Left cardiac atrium (tissue), 4 donors: ENCODE measurements at places on chromosomes 12 and 14. TPM values are rescaled to one million over a fixed set of nuclear protein-coding genes. Genes with fewer than 3 reads are reported as not detected.

The SUSD6 gene
- 28.1 TPM for total RNA-seq

The GALC gene
- 17.1 TPM for total RNA-seq

The DCD gene
- not detected for total RNA-seq

The PPM1H gene
- total RNA-seq = 4.3 TPM

The KRT85 gene
- total RNA-seq = not detected

The ATG2B gene
- 12.4 TPM for total RNA-seq

The TTC9 gene
- total RNA-seq = 1.2 TPM

The DHH gene
- 0.97 TPM for total RNA-seq

- DNase-seq = no peak
Measured at GRCh38 chr14:55000381-55000780, 26.5 kb downstream of the WDHD1 start.

DNA sequence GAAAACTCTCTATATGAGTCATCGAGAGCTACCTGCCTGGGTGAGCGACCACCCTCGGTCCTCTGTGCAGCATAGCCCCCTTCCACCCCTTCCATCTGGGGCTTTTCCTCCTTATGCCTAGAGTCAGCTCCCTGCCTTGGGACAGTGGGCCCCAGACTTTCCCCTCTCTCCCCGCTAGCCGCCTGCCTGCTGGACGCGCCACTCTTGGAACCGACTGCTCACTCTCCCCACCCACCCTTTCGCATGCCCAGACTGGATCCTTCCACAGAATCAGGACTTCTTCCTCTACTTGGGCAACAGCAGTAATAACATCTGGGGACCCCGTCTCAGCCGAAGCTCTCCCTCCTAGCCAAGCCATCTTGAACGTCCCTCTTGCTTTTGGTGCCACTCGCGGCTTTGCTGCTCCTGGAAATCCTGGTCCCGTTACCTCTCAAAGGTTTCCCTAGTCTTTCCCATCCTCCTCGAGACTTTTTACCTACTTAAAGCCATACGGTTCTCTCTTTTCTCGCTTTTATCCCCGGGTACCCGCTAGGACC lies 671 bp downstream of the ESYT1 start:
- DNase-seq = no peak

DNA sequence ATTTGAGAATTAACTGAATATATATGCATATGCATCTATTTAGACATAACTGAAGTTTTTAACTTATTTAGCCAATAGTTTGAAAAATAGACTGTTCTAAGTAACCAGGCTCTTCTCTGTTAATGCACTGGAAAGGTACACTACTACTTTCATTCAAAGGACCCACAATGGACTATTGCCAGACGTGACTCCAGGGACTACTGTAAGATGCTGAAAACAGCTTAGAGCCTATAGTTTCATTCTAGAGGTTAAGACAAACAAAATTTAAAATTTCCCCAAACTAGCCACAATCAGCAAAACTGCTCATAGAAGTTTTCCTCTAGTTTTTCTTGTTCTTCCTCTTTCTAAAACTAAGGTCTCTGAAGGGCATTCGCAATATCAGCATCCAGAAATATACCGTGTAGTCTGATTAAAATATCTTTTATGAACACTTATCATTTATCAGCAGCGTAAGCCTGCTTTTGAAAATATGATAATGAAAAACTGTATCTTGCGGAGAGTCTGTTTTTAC lies 10.4 kb downstream of the APPL2 start:
- DNase-seq = no peak

GRCh38 chr14:72651081-72651480 lies 242.8 kb downstream of the DPF3 start:
- DNase-seq = no peak

- no peak for DNase-seq
Measured at GRCh38 chr14:29503903-29504302, 423.7 kb downstream of the PRKD1 start.

DNA sequence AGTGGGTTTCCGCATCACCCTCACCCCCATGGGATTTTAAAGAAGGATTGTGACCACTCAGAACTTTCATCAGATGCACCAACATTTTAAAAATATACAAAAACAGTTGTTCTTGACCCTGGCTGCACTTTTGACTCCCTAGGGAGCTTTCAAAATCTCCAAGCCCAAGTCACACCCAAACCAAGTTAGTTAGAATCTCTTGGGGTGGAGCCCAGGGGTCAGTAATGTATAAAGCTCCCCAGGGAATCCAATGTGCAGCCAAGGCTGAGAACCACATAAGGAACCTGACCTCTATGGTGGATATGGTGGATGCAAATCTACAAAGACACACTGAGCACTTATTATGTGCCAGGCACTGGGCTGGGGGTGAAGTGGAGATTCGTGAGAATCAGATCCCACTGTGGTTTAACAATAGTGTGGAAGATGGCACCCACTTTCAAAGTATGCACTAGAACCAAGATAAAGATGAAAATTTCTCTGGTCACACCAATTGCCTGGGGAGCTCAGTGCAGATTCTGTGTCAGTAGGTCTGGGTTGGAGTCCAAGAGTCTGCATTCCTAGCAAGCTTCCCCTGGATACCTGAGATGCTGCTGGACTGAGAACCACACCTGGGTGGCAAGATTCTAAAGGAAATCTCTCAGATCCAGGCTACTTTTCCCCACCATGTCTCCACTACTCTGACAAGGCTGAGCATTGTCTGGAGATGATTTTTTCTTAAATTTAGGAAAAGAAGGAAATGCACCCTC lies 18.9 kb upstream of the CMKLR1 start:
- no peak for DNase-seq

GRCh38 chr14:55794655-55795595 lies 214.9 kb downstream of the KTN1 start:
- no peak for DNase-seq

DNA sequence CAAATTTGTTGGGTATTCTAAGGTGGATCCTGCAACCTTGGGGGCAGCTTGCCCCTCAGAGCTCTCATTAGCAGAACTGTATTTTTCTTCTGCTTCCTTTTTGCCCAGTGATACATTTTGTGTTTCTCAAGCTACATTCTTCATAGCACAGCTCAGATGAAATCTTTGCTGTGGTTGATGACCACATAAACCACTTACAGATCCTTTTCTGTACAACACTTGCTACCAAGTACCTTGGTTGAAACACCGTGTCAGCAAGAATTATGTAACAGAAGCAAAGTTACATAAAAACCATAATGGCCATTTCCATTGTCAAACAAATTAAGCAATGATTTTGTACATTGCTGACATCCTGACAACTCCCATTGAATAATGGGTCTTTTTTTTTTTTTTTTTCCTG lies 9.7 kb upstream of the PLBD1 start:
- DNase-seq = no peak

- DNase-seq = no peak
Measured at GRCh38 chr12:95700316-95700785, 90.2 kb downstream of the NTN4 start.

GRCh38 chr12:42484996-42485395 lies 104.5 kb downstream of the PRICKLE1 start:
- no peak for DNase-seq

DNA sequence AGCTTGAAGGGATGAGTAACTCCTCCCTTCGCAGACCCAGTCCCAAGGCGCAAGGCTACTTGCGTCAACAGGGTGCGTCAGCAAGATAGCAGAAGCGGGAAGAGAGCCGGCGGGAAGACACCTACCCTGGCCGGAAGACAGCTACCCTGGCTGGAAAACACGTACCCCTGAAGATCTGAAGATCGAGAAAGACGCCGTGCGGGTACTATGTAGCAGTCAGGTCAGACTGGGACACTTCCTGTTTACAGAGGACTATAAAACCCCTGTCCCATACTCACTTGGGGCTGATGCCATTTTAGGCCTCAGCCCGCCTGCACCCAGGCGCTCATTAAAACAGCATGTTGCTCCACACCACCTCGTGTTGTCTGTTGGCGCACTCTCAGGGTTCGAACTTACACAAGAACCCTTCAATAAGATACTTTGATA lies 80.9 kb downstream of the ABCD2 start:
- peak; percentile 20 for DNase-seq

GRCh38 chr14:49972131-49972671 lies 79.3 kb downstream of the ARF6 start:
- no peak for DNase-seq

- no peak for DNase-seq
Measured at GRCh38 chr12:14540801-14541462, 26.8 kb downstream of the PLBD1 start.

- DNase-seq = no peak
Measured at GRCh38 chr12:113899561-113900471, 66.3 kb downstream of the RBM19 start.

- no peak for DNase-seq
Measured at GRCh38 chr12:128853600-128854197, 421 bp downstream of the GLT1D1 start.

GRCh38 chr14:22434030-22434429 lies 155.0 kb downstream of the DAD1 start:
- no peak for DNase-seq

DNA sequence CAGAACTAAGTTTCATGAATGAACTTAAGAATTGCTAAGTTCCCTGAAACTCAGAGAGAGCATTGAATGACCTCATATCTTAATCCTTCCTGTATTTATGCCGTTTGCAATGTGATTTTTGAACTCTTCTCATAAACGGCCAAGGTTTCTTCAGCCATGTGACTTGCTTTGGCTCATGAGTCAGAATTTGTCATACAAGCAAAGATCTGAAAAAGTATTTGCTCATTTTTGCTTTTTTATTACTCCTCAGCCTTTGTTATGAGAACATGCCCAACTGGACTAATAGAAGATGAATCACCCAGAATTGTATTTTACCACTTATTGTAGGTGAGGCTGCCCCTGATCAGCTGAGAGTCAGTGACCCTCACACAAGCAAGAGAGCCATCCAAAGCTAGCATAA lies 693.8 kb downstream of the BCL11B start:
- no peak for DNase-seq

DNA sequence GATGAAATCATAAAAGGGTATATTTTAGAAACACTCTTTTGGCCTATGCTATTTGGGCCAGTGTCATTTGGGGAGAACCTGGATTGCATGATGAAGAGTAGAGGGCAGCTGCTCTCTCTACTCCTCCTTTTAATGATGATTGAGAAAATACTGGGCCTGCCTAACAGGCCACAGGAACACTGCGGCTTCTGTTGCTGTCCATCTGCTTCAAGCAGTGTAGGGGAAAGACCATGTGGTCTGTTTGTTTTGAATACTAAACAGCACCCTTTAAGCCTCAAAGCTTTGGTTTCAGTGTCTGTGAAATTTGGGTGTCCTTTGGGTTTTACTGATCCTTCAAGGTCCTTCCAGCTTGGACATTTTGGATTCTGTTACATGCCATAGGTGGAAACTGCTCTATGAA lies 78.0 kb downstream of the TTC6 start:
- no peak for DNase-seq

DNA sequence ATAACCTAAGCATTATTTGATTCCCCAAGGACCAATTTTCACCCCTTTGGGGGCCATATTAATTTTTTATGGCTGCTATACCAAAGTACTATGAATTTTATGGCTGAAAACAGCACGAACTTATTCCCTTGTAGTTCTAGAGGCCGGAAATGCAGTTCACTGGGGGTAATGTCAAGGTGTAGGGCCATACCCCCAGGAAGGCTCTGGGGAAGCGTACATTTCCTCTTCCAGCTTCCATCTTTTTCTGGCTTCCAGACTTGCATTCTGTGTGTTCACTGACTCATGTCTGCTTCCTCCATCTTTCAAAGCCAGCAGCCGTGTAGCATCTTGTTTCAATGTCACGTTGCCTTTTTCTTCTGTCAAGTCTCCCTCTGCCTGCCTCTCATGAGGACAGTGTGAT lies 133.5 kb downstream of the BICD1 start:
- no peak for DNase-seq

- DNase-seq = no peak
Measured at GRCh38 chr12:108322998-108323397, 16.1 kb downstream of the CMKLR1 start.

- DNase-seq = no peak
Measured at GRCh38 chr14:100370003-100370402, 46.9 kb downstream of the SLC25A47 start.

- DNase-seq = no peak
Measured at GRCh38 chr12:84276215-84276614, 636.4 kb downstream of the SLC6A15 start.

- DNase-seq = no peak
Measured at GRCh38 chr12:100504804-100505203, 31.1 kb downstream of the NR1H4 start.

- no peak for DNase-seq
Measured at GRCh38 chr12:8742501-8742900, 44.7 kb downstream of the RIMKLB start.

- DNase-seq = no peak
Measured at GRCh38 chr14:101953151-101953550, 11.2 kb upstream of the DYNC1H1 start.
